ENCODE measurements at places on chromosomes 3 and 15. TPM values are rescaled to one million over a fixed set of nuclear protein-coding genes. Genes with fewer than 3 reads are reported as not detected.
A peak's percentile ranks its signal among the peaks of the same experiment; 100 is the strongest.

DNA sequence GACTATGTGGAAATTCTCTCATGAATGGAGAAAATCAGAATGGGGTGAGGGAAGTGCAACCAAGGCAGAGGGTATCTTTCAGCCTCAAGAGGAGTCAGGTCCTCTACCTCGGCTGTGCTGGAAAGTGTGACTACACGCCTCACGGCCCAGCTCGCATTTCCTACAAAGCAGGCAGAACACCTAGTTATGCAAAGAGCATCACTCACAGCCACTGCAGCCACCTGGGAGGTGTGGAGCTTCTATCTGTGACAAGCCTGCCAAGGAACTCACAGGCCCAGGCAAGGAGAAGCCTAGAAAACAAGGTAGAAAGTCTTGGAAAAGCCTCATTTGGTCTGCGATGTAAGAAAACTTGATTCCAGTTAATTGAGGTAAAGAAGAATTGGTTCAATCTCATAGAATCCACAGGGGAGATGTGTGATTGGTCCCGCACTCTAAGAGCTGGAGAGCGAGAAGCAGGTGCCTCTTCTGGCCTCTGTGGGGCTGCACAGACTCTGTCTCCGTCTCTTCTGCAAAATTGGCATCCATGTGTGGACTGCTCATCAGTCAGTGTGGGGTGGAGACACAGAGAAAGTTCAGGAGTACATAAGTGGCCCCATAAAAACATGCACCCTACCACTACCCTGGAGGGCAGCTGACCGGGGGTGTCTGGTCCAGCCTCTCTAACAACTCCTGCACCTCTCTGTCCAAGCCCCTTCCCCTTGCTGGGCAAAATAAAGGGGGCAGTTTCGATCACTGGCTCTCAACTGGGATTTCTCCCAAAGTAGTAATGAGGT lies 76.8 kb downstream of the TAMM41 start:
- peak overlapping the region; percentile 61 for H3K4me3 ChIP-seq
- peaks cover 43% of the 10 kb centered on the region for H3K4me1 ChIP-seq
- no peak for DNase-seq
- peak overlapping the region; percentile 93 for H3K27ac ChIP-seq

GRCh38 chr3:100533176-100533575 lies 40.8 kb downstream of the TMEM45A start:
- DNase-seq, result no peak
- H3K4me3 ChIP-seq, result no peak overlapping the region
- H3K4me1 ChIP-seq, result peaks cover 34% of the 10 kb centered on the region
- no peaks in the 10 kb centered on the region for H3K27me3 ChIP-seq

DNA sequence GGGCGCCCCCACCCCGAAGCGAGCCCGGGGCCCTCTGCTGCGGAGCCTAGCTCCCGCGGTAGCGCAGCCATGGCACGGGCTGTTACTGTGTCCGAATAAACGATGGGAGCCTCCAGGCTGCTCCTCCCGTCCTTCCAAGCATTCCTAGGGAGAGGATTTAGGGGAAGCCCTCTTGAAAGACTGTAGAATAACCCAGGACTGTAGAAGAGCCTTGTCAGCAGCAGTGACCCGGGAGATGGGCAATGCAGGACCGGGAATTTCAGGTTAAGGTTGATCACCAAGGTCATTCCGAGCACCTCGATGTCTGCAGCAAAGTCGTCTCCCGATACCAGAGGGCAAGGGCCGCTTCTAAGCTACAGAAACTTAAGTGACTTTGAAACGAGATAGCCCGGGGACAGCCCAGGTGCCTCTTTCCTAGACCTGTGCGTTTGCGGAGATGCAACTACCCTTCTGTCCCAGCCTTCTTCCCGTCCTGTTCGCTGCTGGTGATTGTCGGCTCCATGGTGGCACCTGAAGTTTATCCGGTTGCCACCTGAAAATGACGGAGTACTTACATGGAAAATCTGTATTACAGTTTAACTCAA lies 753 bp upstream of the MYO5A start:
- H3K27me3 ChIP-seq, result no peaks in the 10 kb centered on the region
- peak overlapping the region; percentile 77 for H3K4me3 ChIP-seq
- H3K36me3 ChIP-seq, result no peaks in the 10 kb centered on the region
- no peak for DNase-seq

- H3K4me3 ChIP-seq, result no peak overlapping the region
- no peaks in the 10 kb centered on the region for H3K27me3 ChIP-seq
- H3K36me3 ChIP-seq, result no peaks in the 10 kb centered on the region
- H3K27ac ChIP-seq, result no peak overlapping the region
- DNase-seq, result no peak
Observed at GRCh38 chr3:157063926-157064325, 96.0 kb downstream of the CCNL1 start.

DNA sequence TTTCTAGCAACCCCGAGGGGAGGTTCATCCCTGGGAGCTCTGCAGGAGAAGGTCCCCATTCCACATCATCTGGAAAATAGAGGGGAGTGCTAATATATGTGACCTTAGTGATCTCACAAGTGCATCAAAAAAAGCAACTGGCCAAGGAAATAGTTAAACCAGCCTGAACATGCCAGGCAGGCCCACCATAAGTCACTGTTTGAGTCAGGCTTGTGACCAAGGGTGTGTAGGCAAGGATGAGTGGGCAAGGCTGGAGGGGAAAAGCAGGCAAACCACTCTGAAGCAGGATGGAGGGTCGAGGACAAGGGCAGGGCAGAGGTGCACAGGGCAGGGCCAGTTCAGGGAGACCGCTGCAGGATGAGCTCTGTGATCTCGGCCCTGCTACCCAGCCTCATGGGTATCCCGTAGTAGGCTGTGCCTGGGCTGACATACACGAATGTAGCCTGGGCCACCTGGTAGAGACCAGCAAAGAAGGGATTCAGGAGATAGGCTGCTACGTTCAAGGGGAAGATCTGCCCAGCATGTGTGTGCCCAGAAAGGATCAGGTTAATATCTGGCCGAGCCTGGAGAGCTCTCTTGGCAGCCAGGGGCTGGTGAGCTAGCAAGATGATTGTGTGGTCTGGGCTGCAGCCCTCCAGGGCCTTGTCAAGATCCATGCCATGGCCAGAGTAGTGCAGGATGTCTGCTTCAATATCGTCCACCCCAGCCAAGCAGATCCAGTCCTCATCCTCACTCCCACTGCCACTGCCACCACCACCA lies 4.3 kb downstream of the GLB1 start:
- no peak overlapping the region for H3K4me3 ChIP-seq
- H3K27me3 ChIP-seq, result no peaks in the 10 kb centered on the region
- peaks cover 8% of the 10 kb centered on the region for H3K4me1 ChIP-seq
- peaks cover 23% of the 10 kb centered on the region for H3K36me3 ChIP-seq
- no peak for DNase-seq

GRCh38 chr3:110925798-110926197 lies 145.8 kb upstream of the NECTIN3 start:
- H3K36me3 ChIP-seq, result no peaks in the 10 kb centered on the region
- H3K27ac ChIP-seq, result no peak overlapping the region
- H3K4me3 ChIP-seq, result no peak overlapping the region
- no peaks in the 10 kb centered on the region for H3K4me1 ChIP-seq
- no peaks in the 10 kb centered on the region for H3K27me3 ChIP-seq

DNA sequence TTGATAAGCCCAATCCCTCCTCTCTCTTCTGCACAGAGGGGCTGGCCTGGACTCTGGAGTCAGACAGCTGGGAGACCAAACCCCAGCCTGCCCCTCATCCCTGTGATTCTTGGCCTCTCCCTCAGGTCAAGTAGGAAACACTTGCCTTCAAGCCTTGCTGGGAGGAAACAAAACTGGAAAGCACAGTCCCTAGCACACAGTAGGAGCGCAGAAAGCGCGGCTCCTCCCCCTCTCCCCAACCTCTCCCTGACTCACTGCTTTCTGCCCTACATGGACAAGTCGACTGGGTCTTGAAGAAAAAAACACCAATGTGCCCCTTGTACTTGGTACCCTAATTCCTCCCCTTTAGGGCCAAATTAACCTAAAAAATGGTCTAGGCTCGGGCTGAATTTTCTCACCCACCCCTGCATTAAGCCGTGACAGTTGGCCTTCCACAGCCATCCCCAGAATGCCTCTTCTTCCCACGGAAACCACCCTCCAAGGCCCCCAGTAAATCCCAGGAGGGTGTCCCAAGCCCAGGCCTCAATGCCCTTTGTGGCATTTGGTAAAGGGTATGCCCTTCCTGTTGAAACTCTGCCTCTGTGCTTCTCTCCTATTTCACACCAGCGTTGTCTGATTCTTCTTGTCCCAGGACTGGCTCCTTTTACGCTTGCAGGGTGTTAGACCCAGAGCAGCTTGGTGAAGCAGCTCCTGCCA lies 11.3 kb upstream of the RAF1 start:
- H3K27me3 ChIP-seq, result no peaks in the 10 kb centered on the region
- H3K27ac ChIP-seq, result no peak overlapping the region
- no peak for DNase-seq
- H3K4me1 ChIP-seq, result peaks cover 5% of the 10 kb centered on the region
- H3K36me3 ChIP-seq, result no peaks in the 10 kb centered on the region

DNA sequence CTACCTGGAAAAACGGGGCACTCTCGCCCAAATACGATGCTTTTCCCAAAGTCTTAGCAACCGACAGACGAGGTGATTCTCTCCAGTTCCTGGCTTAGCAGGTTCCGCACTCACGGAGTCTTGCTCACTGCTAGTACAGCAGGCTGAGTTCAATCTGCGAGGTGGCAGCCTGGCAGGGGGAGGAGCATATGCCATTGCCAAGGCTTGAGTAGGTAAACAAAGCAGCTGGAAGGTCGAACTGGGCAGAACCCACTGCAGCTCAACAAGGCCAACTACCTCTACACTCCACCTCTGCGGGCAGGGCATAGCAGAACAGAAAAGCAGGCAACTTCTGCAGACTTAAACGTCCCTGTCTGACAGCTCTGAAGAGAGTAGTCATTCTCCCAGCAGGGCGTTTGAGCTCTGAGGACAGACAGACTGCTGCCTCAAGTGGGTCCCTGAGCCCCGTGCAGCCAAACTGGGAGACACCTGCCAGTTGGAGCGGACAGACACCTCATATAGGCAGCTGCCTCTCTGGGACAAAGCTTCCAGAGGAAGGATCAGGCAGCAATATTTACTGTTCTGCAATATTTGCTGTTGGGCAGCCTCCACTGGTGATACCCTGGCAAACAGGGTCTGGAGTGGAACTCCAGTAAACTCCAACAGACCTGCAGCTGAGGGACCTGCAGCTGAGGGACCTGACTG lies 73.4 kb upstream of the CADM2 start:
- H3K36me3 ChIP-seq, result no peaks in the 10 kb centered on the region
- no peaks in the 10 kb centered on the region for H3K27me3 ChIP-seq
- no peak for DNase-seq

DNA sequence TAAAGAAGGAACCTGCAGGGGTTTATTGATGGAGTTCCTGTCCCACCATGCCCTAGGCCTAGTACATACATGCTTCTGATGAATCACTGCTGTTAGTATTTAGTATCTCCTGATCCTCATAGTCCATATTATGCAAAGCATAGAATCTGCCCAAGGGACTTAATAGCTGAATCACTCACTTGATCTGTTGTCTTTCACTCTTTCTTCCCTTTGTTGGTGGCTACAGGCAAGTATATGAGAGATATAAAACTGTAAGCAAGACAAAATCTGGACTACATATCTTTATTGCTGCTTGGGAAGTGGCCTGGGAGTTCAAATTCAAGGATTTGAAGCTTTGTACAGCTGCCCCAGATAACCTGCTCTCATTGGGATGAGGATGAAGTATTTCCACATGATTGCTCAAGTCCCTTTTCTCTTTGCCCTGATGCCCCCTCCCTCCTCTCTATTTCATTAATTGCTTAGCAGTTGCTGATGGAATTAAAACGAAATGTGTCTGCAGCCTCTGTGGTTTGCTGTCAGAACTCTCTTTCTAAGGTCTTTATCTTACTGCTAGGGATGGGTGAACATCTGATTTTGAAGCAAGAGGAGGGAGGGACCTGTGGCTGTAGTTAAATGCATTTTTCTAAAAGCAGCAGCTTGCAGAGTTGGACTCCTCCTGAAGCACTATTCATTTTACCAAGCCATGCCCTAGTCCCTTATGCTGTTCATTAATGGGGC lies 114.1 kb downstream of the ZNF609 start:
- H3K27ac ChIP-seq, result no peak overlapping the region
- no peaks in the 10 kb centered on the region for H3K36me3 ChIP-seq
- no peaks in the 10 kb centered on the region for H3K27me3 ChIP-seq
- H3K4me3 ChIP-seq, result no peak overlapping the region
- H3K4me1 ChIP-seq, result 0 out of 2 replicates have a peak, but pooled peaks cover 4% of the 10 kb centered on the region

- DNase-seq, result no peak
- no peaks in the 10 kb centered on the region for H3K36me3 ChIP-seq
- H3K4me3 ChIP-seq, result no peak overlapping the region
- no peak overlapping the region for H3K27ac ChIP-seq
- no peaks in the 10 kb centered on the region for H3K27me3 ChIP-seq
Observed at GRCh38 chr3:171606151-171606751, 146.0 kb upstream of the TNIK start.

GRCh38 chr3:161187046-161187445 lies 34.1 kb upstream of the NMD3 start:
- DNase-seq, result no peak
- H3K36me3 ChIP-seq, result no peaks in the 10 kb centered on the region
- no peak overlapping the region for H3K27ac ChIP-seq
- H3K4me1 ChIP-seq, result no peaks in the 10 kb centered on the region

DNA sequence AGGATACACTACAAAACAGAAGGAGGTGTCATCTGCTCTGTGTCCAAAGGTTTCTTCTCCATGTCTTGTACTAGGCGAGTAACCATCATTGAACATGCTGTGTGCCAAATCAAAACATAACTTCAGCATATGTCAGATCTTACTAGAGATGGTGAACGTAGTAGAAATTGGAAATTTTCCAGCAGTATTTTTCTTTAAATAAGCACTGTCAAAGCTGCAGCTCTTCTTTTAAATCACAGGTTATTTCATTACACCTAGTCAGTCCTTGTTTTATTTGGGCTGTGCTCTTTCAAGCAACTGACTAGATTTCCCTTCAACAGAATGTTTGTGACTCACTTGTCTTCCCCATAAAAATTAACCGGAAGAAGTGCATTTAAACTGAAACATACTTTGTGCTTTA lies 46.5 kb downstream of the MSL2 start:
- H3K27me3 ChIP-seq, result no peaks in the 10 kb centered on the region
- peak; percentile 67 for DNase-seq
- H3K27ac ChIP-seq, result no peak overlapping the region

GRCh38 chr3:11953350-11953749 lies 50.8 kb upstream of the SYN2 start:
- H3K4me1 ChIP-seq, result no peaks in the 10 kb centered on the region
- no peak for DNase-seq
- no peak overlapping the region for H3K4me3 ChIP-seq
- peaks cover 60% of the 10 kb centered on the region for H3K27me3 ChIP-seq
- no peak overlapping the region for H3K27ac ChIP-seq
- H3K36me3 ChIP-seq, result no peaks in the 10 kb centered on the region

GRCh38 chr3:97971679-97972567 lies at the start of gene RIOX2:
RIOX2 (minus strand) TSS chr3:97972431; CDS start chr3:97967593, 4,838 bp downstream.
- H3K27ac ChIP-seq, result peak within 1 kb of the TSS; percentile 40
- H3K36me3 ChIP-seq, result peaks cover 3% of the 10 kb centered on the region
- peak; percentile 82 for DNase-seq
- peaks cover 22% of the 10 kb centered on the region for H3K4me1 ChIP-seq

- peaks cover 8% of the 10 kb centered on the region for H3K4me1 ChIP-seq
- no peaks in the 10 kb centered on the region for H3K36me3 ChIP-seq
- H3K27me3 ChIP-seq, result no peaks in the 10 kb centered on the region
- no peak overlapping the region for H3K4me3 ChIP-seq
- DNase-seq, result peak; percentile 81
- H3K27ac ChIP-seq, result no peak overlapping the region
Observed at GRCh38 chr15:77075528-77075927, 4.6 kb upstream of the TSPAN3 start.

ZNF660 gene
- not detected for total RNA-seq

PLSCR2 gene
- not detected for total RNA-seq

SIDT1 gene
- 18.4 TPM for total RNA-seq
